ENCODE measurements at places on chromosomes 5 and 9. TPM values are rescaled to one million over a fixed set of nuclear protein-coding genes. Genes with fewer than 3 reads are reported as not detected.
A peak's percentile ranks its signal among the peaks of the same experiment; 100 is the strongest.

ANXA1 gene
- 338 TPM for total RNA-seq

GPRIN1 gene
- total RNA-seq: 16.7 TPM

ITGA1 gene
- 7.8 TPM for total RNA-seq

CCDC180 gene
- 0.66 TPM for total RNA-seq

GRCh38 chr5:178547052-178547666, 43.0 kb downstream of the COL23A1 start:
- DNase-seq: no peak
- no peaks in the 10 kb centered on the region for H3K4me1 ChIP-seq

- no peaks in the 10 kb centered on the region for H3K4me1 ChIP-seq
- H3K36me3 ChIP-seq: no peaks in the 10 kb centered on the region
- no peak overlapping the region for H3K27ac ChIP-seq
These were observed 482.8 kb downstream of the ELAVL2 start for GRCh38 chr9:23343226-23343625.

DNA sequence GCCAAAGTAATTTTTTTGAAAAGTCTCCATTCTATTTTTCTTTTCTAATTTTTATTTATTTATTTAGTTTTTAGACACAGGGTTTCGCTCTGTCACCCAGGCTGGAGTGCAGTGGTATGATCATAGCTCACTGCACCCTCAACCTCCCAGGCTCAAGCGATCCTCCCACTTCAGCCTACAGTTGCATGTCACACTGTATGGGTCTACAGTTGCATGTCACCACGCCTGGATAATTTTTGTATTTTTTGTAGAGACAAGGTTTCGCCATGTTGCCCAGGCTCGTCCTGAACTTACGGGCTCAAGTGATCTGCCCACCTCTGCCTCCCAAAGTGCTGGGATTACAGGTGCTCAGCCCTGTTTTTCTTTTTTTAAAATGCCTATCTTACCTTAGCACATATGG, 10.7 kb downstream of the FANCC start:
- H3K36me3 ChIP-seq: no peaks in the 10 kb centered on the region
- no peak for DNase-seq
- no peak overlapping the region for H3K4me3 ChIP-seq
- H3K27ac ChIP-seq: no peak overlapping the region
- H3K27me3 ChIP-seq: no peaks in the 10 kb centered on the region
- peaks cover 23% of the 10 kb centered on the region for H3K4me1 ChIP-seq

- H3K36me3 ChIP-seq: no peaks in the 10 kb centered on the region
- H3K4me3 ChIP-seq: peak overlapping the region; percentile 29
- H3K27ac ChIP-seq: no peak overlapping the region
- peaks cover 33% of the 10 kb centered on the region for H3K27me3 ChIP-seq
- H3K4me1 ChIP-seq: peaks cover 3% of the 10 kb centered on the region
These were observed 23.8 kb downstream of the KLF4 start for GRCh38 chr9:107465467-107466451.

- no peaks in the 10 kb centered on the region for H3K4me1 ChIP-seq
- H3K4me3 ChIP-seq: no peak overlapping the region
- no peak for DNase-seq
- H3K36me3 ChIP-seq: no peaks in the 10 kb centered on the region
These were observed 134.8 kb upstream of the MSX2 start for GRCh38 chr5:174589599-174589998.

DNA sequence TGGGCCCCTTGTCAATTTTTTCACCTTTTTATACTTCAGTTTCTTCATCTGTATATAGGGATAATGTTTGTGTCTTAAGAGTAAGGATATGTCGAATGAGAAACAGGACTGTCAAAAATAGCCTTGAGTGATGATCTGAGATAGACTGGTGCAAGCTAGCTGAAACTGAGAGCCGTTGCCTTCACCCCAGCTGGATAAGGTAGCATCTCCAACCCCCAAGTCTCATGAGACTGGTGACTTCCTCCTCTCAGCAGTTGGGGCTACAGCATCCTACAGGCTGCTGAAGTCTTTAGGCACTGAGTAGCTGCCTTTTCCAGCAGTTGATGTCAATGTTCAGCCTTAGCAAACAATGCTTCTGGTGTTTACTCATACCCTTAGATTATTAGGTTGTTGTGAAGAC, 330.2 kb downstream of the OSTF1 start:
- H3K4me3 ChIP-seq: no peak overlapping the region
- no peaks in the 10 kb centered on the region for H3K36me3 ChIP-seq
- H3K4me1 ChIP-seq: no peaks in the 10 kb centered on the region
- DNase-seq: no peak
- no peak overlapping the region for H3K27ac ChIP-seq
- H3K27me3 ChIP-seq: no peaks in the 10 kb centered on the region

DNA sequence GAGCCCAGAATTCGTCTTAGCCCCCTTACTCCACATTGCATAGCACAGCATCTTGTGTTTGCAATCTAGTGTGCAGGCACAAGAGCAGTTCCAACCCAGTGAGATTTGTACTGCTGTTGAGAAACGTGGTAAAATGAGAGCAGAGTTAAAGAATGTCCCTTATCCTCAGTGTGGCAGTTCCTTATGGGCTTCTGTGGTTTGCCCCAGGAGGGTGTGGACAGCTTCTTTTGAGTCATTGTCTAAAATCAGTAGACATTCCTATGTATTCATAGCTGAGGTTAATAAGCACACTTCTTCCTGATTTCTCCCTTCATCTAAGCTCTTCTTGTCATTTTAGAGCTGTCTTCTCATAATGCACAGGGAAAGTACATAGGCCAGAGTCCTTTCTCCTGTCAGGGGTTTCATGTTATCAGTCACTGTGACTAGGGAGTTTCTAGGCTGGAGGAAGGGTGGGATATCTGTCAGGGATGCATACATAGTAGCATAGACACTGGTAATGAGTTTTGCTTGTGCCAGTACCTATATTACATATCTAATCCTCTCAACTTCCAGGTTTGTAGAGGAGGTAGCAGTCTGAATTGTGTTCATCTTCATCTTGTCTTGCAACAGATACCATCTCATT, 2.0 kb upstream of the CAVIN4 start:
- H3K4me3 ChIP-seq: no peak overlapping the region
- H3K27me3 ChIP-seq: no peaks in the 10 kb centered on the region
- H3K36me3 ChIP-seq: no peaks in the 10 kb centered on the region
- peaks cover 9% of the 10 kb centered on the region for H3K4me1 ChIP-seq
- DNase-seq: no peak

DNA sequence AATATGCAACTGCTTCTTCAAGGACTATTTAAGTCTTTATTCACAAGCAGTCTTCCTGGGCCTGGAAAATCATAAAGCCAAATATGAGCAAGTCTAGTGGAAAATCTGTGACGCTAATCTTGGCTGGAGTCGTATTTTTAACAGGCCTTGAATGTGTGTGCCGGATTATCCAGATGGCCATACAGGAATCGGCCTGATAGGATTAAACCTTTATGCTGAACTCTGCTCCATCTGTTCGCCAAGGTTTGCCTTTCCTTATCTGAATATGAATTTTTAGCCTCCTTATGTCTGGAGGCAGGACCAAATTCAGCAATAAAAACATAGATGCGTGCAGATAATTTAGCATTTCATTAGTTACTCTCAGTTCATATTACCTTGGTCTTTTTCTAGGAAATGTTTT, 294.5 kb downstream of the EBF1 start:
- H3K4me1 ChIP-seq: no peaks in the 10 kb centered on the region
- H3K4me3 ChIP-seq: no peak overlapping the region
- DNase-seq: no peak
- no peak overlapping the region for H3K27ac ChIP-seq

DNA sequence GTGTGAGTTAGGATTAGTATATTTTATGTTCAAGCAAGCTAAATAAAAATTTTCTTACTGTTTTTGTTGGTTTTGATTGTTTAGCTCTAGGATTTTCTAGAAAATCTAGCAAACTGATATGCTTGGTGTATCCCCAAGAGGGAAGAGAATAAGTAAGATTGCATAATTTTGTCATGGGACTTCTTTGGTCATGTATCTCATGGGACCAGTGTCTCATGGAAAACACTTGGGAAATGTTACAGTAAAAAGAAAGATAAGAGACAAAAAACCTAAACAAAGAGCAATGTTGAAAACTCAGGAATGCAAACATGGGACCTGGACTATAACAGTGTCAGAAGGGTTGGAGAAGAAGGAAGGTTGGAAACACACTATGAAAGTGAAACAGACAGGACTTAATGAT, 119.4 kb downstream of the TLR4 start:
- no peaks in the 10 kb centered on the region for H3K4me1 ChIP-seq
- no peak for DNase-seq
- no peaks in the 10 kb centered on the region for H3K36me3 ChIP-seq
- peaks cover 9% of the 10 kb centered on the region for H3K27me3 ChIP-seq
- no peak overlapping the region for H3K4me3 ChIP-seq
